ENCODE measurements at places on chromosomes 11 and 22.
A peak's percentile ranks its signal among the peaks of the same experiment; 100 is the strongest.

GRCh38 chr11:117020869-117021564 lies 77.2 kb downstream of the SIK3 start:
- no peak for DNase-seq

DNA sequence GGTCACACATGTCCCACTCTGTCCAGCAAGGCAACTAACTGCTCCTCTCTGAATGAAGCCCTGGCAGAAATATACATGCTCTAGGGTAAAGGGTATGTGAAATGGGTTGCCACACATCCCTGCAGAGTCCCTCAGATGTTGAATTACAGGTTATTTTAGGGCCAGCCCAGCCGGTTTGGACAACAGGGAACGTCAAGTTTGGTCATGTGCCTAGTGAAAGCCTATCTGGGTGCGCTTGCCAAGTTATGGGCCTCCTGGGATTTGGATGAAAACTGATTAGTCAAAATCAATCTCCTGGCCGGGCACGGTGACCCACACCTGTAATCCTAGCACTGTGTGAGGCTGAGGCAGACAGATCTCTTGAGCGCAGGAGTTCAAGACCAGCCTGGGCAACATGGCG lies 10.4 kb downstream of the AP1B1 start:
- DNase-seq, result no peak

DNA sequence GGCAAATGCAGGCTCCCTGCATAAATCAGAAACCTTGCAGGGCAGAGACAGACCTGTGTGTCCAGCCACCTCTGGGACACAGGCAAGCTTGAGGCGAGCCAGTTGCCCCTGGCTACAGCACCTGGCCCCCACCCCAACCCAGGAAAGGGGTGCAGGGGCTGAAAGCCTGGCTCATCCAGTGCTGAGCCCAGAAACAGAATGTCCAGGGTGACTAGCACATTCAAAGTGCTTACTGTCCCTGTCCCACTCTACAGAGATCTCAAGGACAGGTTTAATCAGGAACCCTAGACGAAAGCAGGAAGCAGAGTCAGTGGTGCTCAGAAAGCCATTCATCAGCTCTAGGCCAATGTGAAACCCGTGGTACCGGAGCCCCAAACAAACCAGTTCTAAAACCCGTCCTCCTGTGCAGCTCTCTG lies 31.9 kb downstream of the PLEKHA7 start:
- DNase-seq, result no peak

DNA sequence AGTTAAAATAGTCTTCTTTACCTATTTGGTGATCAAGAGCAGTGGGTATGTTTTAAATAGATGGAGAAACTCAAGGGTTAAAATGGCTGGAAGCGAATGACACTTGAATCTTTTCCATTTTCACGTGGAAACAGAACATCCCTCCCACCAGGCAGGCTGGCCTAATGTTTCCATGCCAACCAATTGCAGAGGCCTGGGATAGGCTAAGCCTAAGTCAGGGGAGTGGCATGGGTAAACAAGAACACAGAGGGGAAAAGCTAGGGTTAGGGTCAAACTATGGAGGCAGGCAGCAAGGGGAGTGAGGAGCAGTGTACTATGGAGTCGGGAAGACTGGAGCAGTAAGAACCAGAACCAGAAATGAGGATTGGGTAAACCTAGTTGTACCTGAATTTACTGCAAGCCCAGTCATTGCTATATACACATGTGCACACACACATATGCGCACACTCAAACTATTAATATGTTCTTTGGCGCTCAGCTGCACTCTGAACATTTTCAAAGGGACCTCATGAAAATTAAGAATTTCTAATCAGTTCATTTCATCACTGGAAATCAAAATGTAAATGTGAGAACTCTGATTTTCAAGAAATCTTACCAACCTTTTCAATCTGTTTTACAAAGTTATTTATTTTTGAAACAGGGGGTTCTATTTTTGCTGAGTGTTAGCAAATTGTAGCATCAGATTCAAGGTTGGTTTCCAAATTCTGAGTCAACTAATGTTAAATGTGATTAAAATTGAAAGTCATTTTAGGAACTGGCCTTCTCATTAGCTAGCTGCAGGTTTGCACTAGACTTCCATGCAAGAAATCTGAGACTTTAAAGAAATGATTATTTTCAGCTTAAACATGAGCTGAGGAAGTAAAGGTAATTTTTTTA lies 327.0 kb upstream of the CCDC90B start:
- DNase-seq, result no peak

DNA sequence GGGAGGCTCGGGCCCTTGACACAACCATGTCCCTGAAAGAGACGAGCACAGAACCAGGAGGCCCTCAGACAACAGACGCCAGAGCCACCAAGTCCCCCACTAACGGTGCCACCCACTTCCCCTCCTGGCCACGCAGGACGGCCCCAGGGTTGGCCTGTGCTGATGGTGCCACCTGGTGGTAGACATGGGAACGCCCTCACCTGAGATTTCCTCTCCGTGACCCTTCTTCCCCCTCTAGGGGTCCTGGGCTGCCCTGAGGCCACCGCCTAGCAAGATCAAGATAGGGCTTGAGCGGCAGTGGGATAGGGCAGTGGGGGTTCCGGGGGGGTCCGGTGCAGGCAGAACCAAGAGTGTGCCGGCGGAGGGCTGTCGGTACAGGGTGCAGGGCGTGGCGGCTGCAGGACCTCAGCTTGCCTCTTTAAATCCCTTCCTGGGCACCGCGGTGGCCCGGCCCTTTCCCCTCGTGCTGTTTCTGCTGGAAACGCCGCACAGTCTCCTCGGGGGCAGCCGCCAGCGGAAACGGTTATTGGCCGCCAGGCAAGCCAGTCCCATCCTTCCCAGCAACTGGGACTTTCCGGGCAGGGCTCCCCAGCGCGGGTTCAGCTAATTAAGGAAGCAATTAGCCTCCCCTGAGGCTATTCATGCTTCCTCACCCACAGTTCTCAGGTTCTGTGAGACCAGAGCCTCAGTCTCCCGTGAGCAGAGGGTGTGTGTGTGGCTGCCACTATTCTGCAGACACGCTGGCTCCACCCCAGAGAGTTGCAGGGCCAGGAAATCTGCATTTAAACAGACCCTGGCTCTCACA lies 5.5 kb upstream of the NFAM1 start:
- DNase-seq, result peak; percentile 23

- peak; percentile 62 for DNase-seq
Measured at GRCh38 chr11:60334005-60334620, 7.1 kb downstream of the MS4A6E start.

GRCh38 chr11:122696662-122697061 lies 41.1 kb downstream of the UBASH3B start:
- no peak for DNase-seq

DNA sequence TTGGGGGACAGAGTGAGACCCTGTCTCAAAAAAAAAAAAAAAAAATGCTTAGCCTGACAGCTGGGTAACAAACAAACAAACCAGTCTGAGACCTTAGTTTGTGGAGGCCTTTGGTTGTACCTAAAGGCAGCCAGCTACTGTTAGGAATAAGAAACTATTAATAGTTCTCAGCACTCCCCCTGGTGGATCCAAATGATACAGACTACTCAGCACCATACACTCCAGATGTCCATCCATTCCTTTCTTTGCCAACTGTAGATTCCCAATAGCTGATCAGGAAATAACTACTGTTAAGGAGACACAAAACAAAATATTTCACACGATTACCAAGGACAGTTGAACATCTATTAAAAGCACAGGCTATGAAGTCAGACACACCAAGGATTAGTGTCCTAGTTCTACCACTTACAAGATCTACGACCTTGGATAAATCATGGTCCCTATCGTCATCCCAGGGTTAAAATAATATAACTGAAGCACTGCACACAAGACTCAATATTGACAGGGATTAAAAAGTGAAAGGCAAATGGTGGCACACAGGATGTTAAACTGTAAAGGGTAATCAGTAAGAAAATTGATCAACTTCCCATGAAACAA lies 17.2 kb downstream of the CLDN25 start:
- peak; percentile 20 for DNase-seq

DNA sequence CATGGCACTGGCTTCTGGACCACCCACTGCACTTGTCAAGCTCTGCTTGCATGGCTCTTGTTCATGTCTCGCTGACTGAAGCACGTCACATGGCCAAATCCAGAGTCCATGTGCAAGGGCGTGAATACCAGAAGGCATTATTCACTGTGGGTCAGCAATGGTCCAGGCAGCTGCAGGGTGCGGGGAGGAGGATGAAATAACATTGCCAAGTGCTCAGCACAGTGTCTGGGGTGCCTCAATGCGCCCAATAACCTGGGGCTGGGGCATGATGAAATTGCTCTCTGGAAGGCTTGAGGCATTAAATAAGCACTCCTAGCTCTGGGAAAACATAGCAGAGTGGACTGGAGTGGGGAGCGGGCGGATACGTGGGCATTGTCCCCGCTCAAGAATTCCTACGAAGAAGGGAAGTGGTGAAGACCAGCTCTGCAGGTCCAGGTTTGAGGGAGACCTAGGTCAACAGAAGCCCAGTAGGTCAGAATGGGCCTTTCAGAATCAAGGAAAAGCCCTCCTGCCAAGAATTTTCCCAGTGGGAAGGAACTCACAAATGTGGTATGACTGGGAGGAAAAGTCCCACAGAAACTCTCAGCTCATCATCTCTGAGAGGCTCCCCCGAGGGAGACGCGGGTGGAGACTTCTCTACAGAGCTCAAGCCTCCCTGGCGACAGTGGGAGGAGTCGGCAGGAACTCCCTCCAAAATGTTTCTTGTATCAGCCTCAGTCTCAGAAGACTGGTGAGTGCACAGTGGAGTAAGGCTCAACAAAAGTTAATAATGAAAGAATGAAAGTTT lies 15.3 kb upstream of the ACCSL start:
- no peak for DNase-seq

DNA sequence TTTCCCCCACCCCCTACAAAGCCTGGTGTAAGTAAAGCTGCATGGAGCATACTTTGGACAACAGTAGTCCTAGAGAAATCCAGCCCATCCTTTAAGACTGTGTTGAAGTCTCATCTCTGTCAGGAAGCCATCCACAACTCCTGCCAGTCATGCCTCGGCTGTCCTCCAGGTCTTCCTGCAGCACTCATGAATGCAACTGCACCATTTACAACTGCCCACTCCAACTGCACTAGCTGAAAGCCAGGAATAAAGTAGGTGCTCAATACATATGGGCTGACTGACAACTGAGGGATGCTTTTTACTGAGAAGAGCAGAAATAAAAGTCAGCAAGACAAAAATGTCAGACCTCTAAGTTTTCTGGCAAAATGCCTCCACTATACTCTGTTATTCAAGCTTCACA lies 27.4 kb downstream of the IL18BP start:
- DNase-seq, result no peak

DNA sequence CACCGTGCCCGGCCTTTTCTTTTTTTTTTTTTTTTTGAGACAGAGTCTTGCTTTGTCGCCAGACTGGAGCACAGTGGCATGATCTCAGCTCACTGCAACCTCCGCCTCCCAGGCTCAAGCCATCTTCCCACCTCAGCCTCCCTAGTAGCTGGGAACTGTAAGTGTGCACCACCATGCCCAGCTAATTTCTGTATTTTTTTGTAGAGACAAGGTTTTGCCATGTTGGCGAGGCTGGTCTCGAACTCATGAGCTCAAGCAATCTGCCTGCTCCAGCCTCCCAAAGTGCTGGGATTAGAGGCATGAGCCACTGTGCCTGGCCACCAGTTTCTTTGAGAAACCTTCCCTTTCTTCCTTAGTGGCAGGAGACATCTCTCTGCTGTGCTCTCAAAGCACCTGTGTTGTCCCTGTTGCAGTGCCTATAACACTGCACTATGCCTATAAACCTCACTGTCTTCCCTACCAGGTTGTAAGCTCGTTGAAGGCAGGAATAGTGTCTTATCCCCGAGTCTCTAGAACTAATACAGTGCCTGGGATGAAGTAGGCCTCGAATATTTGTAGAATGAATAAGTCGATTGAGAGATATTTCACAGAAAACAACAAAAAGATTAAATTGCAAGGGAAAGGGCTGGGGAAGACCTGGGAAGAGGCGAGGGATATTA lies 13.7 kb downstream of the TAGLN start:
- no peak for DNase-seq

DNA sequence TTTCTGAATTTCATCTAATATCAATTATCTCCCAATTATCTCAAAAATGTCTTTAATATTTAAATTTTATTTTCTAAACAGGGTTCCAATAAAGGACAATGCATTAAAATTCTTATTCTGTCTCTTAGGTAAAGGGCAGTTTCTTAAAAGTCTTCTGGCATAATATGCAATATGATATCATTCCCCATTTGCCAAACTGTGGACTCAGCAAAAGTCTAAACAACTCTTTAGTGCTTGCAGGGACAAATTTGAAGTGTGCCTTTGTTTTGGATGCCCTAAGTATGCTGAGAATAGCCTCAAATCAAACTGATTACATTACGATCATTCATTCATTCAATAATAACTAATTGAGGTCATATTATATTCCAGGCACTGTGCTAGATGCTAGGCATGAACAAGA lies 281.0 kb upstream of the KIRREL3 start:
- no peak for DNase-seq

GRCh38 chr11:105156231-105156630 lies 16.7 kb upstream of the CARD18 start:
- DNase-seq, result no peak

DNA sequence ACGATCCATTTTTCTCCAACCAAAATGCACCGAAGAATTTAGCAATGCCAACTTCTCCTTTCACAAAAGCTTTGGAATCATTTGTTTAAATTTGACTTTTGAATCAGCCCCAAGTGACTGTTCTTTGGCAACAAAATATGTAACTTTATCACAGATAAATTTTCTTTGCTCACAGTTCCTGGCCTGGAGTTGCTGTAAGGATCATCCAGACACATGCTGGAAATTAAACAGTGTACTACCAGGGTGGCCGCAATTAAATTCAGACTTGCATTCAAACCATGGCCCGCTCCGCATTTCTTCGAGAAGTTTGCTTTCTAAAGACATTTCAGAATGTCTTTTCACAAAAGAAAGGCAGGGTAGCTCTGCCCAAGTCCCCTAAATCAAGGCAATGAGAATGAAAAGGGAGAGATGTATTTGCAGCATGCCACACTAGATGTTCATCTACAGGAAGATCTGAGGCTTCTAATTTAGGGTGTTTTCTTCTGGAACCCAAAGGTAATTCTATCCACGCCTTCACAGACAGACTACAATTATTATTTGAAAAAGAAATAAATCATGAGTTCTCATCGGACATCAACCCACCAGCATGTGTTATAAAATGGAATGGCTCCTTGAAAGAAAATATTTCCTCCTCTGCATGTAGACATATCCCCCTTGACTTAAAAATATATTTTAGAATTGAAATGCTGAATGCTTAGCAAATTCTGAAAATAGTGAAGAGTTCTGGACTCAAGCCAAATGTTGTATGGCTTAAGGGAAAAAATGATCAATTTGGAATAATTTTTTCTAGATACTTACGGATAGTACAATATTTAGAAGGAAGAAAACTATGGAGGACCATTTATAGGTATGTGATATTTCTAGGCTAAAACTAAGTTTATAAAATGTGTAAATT lies 189.7 kb upstream of the BLID start:
- no peak for DNase-seq

DNA sequence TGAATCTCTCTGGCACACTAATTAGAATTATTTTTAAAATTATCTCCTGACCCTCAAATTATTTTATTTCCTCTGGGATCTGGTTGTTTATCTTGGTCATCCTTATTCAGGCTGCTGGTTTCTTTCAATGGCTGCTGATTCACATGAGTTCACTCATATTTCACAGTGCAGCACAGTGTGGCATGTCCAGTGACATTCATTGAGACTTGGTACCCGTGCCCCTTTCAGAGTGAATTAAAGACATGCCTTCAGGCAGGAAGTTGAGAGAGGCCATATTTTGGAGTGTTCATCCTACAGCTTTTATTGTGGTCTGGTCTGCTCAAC lies 13.5 kb downstream of the DCPS start:
- DNase-seq, result no peak

GRCh38 chr22:44286646-44287045 lies 26.1 kb downstream of the SHISAL1 start:
- DNase-seq, result no peak

- peak; percentile 34 for DNase-seq
Measured at GRCh38 chr11:350723-351255, 18.5 kb upstream of the B4GALNT4 start.

- DNase-seq, result no peak
Measured at GRCh38 chr11:95359756-95360155, 128.8 kb upstream of the SESN3 start.

Data from foreskin melanocyte (primary cell).